Fibroblast of skin of abdomen (primary cell): ENCODE measurements at places on chromosomes 16 and 17.

DNA sequence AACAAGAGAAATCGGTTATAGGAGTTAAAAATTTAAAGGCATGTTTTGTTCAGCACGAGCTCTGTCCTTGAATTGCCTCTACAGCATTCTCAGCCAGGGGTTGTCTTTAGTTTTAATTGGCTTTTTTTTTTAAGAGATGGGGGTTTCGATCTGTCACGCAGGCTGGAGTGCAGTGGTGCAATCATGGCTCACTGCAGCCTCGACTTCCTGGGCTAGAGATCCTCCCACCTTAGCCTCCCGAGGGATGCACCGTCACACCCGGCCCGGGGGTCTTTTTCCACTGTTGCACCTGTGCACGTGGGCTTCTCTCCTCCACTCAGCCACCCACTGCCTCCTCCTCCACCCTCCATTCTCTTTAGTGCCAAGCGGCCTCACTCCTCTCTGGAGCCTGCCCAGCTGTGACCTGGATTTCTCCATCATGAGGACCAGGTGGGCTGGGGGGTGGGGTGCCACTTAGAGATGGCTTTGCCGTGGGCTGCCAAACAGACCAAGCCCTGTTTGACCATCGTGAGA is 106.8 kb upstream of the SEC14L1 start:
- DNase-seq, result no peak

GRCh38 chr16:14613991-14614390 is 16.1 kb downstream of the PARN start:
- no peak for DNase-seq

GRCh38 chr17:4497101-4497824 is 1.4 kb upstream of the SPNS2 start:
- DNase-seq, result peak; percentile 18

DNA sequence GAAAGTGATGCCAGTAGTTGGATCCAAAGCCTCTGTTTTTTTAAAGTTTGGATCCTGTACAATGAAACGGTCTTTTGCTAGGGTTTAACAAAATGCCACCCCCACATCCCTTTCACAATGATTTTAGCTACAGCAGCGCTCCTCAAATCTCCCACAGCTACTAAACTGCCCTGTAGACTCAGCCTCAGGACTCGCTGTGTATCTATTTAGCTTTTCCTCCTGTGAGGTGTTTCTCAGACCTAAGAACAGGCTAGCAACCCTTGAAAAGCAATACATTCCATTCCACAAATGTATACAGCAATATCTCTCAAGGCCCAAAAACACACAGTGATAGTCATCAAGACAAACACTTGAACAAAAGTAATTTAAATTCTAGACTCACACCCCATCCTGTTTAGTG is 206.4 kb downstream of the ZFHX3 start:
- DNase-seq, result no peak

GRCh38 chr17:33908363-33909064 is 346.6 kb upstream of the CCL2 start:
- DNase-seq, result no peak

- DNase-seq, result no peak
These were observed 559 bp upstream of the NXPH3 start for GRCh38 chr17:49574945-49575678.

DNA sequence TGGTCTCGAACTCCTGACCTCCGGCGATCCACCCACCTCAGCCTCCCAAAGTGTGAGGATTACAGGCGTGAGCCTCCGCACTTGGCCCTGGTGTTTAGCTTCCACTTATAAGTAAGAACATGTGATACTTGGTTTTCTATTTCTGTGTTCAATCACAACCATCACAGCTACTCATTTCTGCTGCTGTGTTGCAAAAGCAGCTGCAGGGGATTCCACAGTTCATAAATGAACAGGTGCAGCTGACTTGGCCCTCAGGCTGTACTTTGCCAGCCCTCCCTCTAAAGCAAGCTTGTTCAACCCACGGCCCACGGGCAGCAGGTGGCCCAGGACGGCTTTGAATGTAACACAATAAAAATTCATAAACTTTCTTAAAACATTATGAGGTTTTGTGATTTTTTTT is 79.2 kb downstream of the SLC39A11 start:
- DNase-seq, result no peak

GRCh38 chr16:89867918-89868317 is 5.5 kb upstream of the TCF25 start:
- DNase-seq, result no peak

DNA sequence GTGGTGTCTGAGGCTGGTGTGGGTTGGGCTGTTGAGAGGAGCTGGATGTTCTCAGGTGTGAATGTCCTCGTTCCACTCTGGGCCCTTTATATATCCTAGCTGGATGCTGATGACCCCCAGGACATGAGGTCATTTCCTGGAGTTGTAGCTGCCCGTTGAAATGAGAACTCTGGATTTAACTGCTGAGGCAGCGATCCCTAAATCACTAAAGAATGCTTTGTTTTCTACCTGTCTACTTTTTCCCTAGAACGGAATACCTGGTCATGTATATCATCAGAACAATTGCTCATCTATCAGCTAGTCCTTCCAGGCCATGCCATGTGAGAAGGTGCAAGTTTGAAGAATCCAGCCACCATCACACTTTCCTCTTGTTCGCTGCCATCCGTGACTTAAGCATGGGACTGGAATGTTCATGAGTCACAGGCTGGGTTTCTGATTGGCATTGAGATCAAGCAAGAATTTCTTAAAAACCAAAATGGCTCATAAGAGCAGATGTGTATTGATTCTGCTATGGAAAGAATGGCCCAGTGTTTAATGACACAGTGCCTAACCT is at the start of gene KRTAP2-3:
Gene KRTAP2-3 (minus strand): TSS at position 63 of the 553 bp plus-strand sequence. CDS start 64 bp downstream, outside the sequence.
- peak; percentile 97 for DNase-seq

DNA sequence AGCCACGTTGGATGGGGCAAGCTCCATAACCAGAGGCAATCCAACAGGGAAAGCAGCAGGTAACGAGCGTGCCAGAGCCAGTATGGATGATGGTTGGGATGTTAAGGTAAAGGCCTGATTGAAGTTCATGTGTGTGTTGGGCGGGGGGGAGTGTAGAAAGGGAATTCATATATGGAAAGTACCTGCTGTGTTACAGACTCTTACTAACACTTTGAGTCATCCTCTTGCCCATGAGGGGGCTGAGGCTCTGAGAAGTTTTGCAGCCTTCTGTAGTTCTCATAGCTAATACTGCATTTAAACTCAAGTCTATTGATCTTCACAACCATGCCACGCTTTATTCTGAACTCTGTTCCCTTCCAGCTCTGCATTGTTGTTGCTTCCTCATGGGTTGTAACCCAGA is 28.5 kb downstream of the SYCE1L start:
- DNase-seq, result no peak

GRCh38 chr16:23940111-23940510 is 104.3 kb downstream of the PRKCB start:
- DNase-seq, result no peak

DNA sequence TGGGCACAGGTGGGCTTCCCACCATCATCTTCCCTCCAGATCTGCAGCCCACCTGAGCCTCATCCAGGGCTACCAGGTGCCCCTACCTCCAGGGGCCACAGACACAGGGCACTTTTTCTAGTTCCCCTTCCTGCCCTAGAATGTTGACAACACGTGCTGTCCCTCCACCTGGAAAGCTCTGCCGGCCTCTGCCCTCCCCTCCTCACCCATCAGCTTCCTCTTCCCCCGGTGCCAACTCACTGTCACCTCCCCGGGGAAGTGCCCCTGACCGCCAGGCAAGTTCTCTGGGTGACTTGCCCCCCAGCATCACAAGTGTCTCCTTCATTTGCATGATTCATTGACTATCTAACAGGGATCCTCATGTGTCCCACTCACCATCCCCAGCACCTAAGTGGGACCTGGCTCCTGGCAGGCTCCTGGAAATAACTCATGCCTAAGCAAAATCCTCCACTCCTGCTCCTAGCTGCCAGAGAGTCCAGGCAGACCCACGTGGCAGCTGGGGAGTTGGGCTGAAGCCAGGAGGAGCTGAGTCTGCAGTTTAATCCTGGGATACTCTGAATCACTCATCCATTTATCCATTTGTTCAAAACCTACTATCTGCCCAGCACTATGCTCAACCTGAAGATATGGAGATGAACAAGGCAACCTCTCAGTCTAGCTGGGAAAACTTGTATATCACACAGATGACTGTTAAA is 304.4 kb downstream of the FOXL1 start:
- peak; percentile 86 for DNase-seq

DNA sequence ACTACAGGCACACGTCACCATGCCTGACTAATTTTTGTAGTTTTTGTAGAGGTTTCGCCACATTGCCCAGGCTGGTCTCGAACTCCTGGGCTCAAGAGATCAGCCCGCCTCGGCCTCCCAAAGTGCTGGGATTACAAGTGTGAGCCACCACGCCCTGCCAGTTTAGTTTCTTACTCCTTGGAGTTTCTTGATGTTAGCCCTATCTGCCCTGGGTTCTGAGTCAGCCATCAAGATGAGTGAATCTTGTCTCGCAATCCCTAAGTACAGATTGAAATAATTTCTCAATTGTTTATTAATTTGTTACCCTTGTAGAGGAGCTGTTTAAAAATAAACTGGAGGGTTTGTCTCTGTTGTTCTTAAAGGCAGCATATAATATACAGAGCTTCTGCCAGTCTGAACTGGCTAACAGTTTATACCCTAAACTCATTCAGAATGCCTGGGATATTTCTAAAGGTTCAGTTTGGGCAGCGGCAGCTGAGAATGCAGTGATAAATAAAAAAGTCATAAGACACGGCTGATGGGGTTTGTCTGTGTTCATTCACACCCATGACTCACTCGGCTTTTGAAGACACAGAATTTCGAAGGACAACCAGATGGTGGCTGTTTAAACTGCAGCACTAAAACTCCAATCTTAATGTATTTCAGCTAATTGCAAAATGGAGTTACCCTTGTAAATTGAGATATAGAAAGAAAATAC is 39.6 kb downstream of the GPRC5B start:
- peak; percentile 82 for DNase-seq

GRCh38 chr16:86382774-86383407 is 127.4 kb upstream of the FOXF1 start:
- no peak for DNase-seq

GRCh38 chr17:7909089-7909488 is 7.0 kb downstream of the RNF227 start:
- DNase-seq, result no peak

- DNase-seq, result no peak
These were observed 29.3 kb downstream of the TK2 start for GRCh38 chr16:66520406-66521170.

DNA sequence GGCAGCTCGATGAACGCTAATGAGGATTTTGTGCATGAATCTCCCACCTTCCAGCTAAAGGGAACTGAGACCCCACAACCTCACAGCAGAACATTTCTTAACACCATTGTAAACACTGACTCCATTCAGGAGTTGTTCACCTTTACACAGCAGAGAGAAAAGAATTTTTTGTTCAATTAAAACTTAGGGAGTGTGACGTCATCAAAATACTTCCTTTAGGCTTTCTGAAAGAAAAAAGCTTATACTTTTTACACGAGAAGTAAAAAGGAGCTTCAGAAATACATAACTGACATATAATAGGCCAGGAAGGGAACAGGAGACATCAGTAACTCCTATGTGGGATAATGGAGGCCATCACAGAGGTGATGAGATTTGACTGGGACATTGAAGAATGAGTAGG is 98.1 kb upstream of the AXIN2 start:
- DNase-seq, result no peak

GRCh38 chr17:82781894-82782274 is 30.0 kb downstream of the TBCD start:
- DNase-seq, result peak; percentile 59

GRCh38 chr17:50609380-50610074 is 25.2 kb upstream of the ABCC3 start:
- DNase-seq, result no peak

- peak; percentile 74 for DNase-seq
These were observed 228.7 kb downstream of the CDH13 start for GRCh38 chr16:82855471-82855870.

GRCh38 chr17:76265624-76266243 is 586 bp downstream of the UBALD2 start:
- DNase-seq, result peak; percentile 28

DNA sequence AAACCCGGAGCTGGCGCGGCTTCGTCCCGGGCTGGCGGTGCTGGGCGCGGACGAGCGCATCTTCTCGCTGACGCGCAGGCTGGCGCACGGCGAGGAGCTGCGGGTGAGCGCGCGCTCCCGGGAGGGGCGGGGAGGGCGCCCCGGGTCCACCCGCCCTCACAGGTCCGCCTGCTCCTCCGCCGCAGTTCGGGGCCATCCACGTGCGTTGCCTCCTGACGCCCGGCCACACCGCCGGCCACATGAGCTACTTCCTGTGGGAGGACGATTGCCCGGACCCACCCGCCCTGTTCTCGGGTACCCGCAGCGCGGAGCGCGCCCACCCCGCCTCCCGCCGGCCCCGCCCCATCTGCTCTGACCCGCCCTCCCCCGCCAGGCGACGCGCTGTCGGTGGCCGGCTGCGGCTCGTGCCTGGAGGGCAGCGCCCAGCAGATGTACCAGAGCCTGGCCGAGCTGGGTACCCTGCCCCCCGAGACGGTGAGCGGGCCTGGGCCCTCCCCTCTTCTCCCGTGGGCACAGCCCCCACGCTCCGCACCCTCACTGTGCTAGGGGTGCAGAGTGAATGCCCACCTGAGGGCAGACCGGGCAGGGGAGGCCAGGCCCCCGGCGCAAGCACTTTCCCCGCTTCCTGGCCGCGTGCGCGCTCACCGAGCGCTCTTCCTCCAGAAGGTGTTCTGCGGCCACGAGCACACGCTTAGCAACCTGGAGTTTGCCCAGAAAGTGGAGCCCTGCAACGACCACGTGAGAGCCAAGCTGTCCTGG is 1.4 kb downstream of the HAGHL start:
- DNase-seq, result peak; percentile 72

- DNase-seq, result no peak
These were observed 605.5 kb upstream of the SALL1 start for GRCh38 chr16:51756447-51757123.

DNA sequence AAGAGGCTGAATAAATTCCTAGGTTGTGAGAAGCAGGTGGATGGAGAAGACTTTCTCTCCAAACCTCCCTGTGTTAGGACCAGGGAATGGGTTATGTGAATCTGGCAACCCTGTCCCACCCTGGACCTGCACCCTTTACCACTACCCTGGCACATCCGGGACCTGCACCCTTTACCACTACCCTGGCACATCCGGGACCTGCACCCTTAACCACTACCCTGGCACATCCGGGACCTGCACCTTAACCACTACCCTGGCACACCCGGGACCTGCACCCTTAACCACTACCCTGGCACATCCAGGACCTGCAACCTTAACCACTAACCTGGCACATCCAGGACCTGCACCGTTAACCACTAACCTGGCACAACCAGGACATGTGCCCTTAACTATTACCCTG is 207.0 kb upstream of the CACNG3 start:
- DNase-seq, result no peak

GRCh38 chr17:44006272-44006597 is 1.8 kb downstream of the NAGS start:
- DNase-seq, result no peak
